ENCODE measurements at places on chromosomes 2 and 18.

DNA sequence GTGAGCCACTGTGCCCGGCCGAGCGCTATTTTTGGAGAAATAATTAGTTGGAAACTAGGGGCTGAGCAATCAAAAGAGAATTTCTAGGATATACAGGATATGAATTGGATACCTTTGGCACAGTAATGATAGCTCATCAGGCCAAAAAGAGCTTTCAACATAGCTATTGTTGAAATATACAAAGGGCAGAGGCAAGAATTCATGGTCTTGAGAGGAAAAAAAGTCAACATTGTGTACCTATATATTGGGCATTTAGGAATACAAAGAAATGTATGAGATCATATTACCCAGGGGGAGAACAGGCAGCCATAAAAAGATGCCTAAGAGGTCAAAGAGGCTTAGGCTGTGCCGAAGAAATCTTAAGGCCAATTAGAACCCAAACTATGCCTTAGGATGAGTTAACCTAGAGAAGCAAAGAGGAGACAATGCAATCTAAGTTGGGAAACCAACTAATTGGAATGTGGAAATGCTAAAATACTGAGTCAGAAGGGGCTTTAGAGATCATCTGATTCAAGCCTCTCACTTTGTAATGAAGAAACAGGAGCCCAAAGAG, 99.0 kb downstream of the RBBP8 start:
- DNase-seq, result no peak

GRCh38 chr2:134460583-134460998, 206.7 kb downstream of the MGAT5 start:
- no peak for DNase-seq

- DNase-seq, result no peak
Observed at GRCh38 chr18:6370410-6370809, 44.3 kb downstream of the L3MBTL4 start.

DNA sequence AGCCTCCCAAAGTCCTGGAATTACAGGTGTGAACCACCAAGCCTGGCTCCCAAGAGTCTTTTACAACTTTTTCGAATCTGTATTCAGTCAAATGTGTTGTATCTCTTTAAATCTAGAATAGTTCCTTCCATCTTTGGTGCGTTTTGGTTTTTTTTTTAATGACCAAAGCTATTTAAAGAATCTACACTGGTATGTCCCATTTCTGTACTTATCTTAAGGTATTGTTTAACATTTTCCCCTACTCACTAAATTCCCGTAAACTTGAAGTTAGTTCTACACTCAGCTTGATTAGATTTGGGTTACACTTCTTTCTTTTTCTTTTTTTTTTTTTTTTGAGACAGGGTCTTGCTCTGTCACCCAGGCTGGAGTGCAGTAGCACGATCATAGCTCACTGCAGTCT, 63.8 kb downstream of the TMEM237 start:
- DNase-seq, result no peak

DNA sequence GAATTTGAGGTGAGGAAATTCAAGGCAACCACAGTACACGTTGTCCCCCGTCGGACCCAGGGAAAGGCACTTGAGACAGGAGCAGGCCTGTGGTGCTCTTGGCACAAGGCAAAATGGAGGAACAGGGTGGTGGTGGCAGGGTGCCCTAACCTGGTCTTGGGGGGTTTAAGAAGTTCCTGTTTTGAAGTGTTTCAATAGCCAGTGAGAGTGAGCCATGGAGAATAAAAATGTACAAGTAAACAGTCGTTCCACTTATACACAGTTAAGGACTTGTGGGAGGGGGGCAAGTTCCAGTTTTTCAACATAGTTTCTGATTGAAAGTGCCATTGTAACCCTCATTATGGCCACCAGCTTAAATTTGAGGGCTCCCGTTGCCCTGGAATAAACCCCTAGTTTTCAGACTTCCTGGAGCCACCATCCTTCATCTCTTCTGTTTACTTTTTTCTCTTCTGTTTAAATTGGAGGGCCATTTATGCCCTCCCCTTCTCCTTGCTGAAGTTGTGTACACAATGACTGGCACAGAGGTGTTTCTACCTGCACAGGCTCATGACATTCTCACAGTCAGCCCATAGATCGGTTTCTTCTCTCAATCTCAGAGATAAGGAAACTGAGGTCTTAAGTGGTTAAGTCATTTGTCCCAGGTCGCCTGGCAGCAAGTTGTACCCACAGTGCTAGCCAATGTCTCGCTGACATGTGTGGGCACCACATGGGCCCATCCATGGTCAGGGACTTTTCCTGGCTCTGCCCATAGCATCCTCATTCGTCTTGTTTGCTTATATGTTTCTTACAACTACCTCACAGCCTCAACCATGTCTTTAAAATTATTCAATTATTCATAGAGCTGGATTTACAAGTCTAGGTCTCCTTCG, 66.0 kb upstream of the ST3GAL5 start:
- no peak for DNase-seq

DNA sequence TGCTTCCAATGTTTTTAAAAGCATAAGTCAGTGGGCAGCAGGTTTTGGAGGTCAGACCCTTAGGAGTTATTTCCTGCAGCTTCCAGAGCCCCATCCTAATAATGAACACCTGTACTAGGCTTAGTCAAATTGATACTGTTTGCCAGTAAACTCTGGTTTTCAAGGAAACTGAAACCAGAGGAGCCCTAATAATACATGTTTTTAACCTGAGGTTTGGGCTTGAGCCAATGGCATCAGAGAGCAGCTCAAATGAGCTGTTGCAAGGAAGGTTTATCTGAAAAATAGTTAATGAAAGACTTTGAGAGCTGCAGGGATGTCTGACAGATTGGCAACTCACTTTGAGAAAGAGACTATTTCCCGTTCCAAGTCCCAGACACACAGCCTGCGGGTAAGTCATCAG, 54.6 kb downstream of the DCC start:
- DNase-seq, result no peak

DNA sequence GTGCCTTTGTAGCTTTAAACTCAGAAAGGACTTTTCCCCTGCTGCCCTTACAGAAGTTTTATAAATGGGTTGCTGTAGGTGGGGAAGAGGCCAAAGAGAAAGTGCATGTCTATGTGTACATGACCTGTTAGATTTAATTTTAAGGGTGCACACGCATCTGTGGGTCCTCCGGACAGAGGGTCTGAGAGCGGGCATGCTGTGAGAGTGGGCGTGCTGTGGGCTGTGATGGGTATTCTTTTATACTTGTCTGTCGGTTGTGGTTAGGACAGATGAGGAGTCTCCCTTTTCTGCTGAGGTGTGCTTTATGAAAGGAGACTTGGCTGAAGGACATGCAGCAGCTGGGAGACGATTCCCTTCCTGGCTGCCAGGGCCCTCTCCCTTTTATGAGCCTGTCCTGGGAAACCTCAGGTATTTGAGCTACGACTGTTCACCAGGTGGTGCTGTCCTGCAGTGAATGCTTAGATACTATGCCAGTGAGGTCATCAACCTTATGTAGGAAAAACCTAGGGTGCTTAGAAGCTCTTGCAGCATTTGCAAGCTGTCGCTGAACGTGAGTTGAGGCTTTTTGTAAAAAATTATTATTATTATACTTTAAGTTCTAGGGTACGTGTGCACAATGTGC, 67.5 kb downstream of the TANC1 start:
- no peak for DNase-seq

- DNase-seq, result no peak
Observed at GRCh38 chr2:110788976-110789375, 56.6 kb downstream of the ACOXL start.

DNA sequence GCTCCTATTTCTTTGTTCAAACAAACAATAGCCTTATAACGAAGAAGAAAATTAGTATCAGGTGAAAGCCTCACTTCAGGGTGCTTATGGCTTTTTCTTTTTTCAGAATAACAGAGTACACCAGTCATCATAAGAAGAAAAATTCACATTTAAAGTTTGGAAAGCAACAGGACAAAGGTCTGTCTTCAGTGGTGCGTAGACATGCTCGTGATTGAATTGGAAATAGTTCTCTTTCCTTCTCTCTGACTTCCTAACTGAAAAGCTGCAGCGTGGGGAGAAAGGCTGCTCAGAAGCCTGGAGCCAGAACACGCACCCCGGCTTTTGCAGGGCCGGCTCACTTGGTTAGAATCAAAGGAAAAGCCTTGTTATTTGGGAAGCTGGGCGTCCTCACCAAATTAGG, 127.6 kb upstream of the ZNF516 start:
- DNase-seq, result no peak

GRCh38 chr18:2547477-2548087, 23.7 kb downstream of the METTL4 start:
- no peak for DNase-seq
